ENCODE measurements at places on chromosomes 16 and 17. TPM values are rescaled to one million over a fixed set of nuclear protein-coding genes. Genes with fewer than 3 reads are reported as not detected.

The SHPK gene
- 27.6 TPM for total RNA-seq

The SRCIN1 gene
- 0.19 TPM for total RNA-seq

The KSR1 gene
- 2.9 TPM for total RNA-seq

- DNase-seq, result no peak
Measured at GRCh38 chr16:17983847-17984639, 352.5 kb downstream of the NPIPA8 start.

DNA sequence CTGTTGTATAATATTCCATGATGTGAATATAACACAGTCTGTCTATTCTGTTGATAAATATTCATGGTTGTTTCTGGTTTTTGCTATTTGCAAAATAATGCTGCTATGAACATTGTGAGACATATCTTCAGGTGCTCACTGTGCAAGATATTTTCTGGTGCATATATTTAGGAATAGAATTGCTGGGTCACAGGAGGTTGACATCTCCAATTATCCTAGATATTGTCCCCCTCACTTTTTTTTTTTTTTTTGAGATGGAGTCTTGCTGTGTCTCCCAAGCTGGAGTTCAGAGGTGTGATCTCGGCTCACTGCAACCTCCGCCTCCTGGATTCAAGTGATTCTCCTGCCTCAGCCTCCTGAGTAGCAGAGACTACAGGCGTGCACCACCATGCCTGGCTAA is 14.5 kb upstream of the MYO18A start:
- no peak for DNase-seq

GRCh38 chr17:16888413-16889087 is 83.4 kb downstream of the TNFRSF13B start:
- DNase-seq, result no peak
